Activated CD4-positive, alpha-beta T cell treated with anti-CD3 and anti-CD28 coated beads, Interleukin-10, Interleukin-2, amounts not matched to agents 100 ng/mL and 50 ng/mL, durations not matched to agents 16 hours and 8 hours (primary cell): ENCODE measurements at places on chromosomes 3 and 15.

DNA sequence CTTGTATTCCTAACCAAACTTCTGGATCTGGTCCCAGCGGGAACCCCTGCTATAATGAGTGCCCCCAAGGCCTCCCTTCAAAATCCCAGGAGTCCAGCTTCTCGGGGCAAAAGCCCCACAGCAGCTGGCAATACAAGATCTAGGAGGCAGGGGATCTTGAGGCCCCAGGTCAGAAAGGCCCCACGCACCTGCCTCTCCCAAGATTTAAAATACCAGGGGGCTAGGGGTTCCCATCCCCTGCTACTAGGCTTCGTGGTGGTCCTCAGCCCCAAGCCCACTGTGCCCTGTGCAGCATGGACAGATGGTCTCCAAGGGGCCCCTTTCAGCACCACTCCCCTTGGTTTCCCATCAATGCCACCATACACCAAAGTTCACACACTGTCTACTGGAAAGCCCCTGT, 15.8 kb upstream of the CYP11A1 start:
- DNase-seq: no peak

GRCh38 chr3:184874709-184875644, 63.0 kb downstream of the VPS8 start:
- peak; percentile 37 for DNase-seq

GRCh38 chr3:16907243-16907642, 22.5 kb downstream of the PLCL2 start:
- peak; percentile 36 for DNase-seq

GRCh38 chr3:55935241-55935640, 448.1 kb upstream of the WNT5A start:
- DNase-seq: no peak

- DNase-seq: no peak
Observed at GRCh38 chr3:64600246-64600950, 87.4 kb downstream of the ADAMTS9 start.

- DNase-seq: no peak
Observed at GRCh38 chr15:92454555-92455105, 60.9 kb downstream of the ST8SIA2 start.

DNA sequence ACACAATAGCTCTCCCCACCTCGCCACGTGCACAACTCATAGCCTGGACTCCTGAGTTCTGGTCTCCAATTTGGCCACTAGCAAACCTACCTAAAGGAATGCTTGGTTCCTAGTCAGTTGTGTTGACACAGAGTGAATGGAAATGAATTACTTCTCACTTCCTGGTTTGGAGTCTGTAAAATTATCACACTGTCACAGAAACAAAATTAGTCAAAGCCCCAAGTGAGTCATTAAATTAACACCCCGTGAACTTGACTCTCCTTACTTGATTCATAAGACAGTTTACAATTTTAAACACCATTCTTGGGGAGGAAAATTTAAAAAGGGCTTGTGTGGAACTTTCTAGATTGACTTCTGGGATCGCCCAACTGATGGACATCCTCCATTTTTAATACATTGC, 276.2 kb upstream of the CTNNB1 start:
- peak; percentile 28 for DNase-seq

DNA sequence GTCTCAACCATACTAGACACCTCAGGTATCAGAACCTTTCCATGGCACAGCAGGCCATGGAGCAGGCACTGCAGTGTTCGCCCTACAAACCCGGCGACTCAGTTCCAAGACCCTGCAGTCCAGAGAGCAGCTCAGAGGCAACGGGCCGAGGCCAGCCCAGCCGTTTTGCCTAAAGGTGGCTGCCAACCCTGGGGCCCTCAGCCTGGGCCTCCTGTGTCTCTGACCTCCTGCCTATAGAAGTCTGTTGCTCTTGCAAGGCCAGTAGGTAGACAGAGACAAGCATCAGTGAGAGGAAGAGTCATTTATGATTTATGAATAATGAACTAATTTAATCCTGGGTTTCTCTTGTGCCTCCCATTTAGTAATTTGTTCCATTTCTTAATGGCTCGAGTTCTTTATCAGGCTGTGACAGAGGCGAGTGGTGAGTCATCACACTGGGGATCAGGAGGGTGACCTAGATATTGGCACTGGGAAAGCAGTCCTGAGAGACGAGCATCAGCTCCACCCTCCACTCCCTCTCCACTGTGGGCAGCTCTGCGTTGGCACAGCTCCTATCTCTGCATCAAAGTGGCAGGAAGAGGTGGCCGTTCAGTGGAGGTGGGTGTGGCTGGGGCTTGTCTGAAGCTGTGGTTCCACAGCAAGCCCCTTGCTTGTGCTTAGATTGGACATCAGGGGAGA, 79.8 kb downstream of the ABHD5 start:
- DNase-seq: peak; percentile 34

DNA sequence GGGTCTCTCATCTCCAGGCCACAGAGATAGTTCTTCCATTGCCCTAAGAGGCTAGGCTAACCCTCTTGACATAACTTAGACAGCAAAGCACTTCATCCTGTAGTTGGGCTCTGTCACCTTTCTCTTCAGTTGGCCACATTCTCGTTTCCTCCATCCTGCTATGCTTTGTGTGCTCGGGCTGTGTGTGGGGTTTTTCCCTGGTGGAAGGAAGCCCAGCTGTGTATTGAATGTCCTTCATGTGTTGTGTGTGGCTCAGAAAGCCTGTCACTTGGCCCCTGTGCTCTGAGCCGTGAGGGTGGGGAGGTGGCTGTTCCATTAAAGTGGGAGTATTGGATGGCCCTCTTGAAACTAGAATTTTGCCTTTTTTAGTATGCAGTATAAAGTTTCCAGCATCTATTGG, 8.8 kb upstream of the EXOG start:
- no peak for DNase-seq

- DNase-seq: no peak
Observed at GRCh38 chr15:27050163-27050562, 79.2 kb downstream of the GABRG3 start.

DNA sequence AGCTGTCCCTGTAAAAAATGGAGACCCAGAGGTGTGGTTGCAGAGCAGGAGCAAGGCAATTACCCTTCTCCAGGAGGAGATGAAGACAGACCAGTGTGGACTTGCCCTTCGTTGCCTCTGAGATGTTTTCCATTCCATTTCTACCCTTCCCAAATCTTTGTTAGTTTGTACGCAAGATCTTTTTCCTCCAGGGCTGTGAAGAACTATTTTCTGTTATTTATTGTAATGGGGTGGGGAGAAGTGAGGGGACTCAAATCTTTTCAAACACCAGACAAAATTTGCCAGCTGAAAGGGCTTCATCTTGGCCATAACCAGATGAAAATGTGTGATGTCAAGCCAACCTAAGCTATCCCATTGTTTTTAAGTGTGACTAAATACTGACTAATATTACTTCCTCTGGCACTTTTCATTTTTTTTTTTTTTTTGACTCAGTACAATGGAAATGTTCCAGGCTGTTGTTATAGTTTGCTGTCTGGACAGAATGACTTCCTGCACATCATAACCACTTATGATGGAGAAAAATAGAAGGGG, 271.3 kb upstream of the TPRG1 start:
- DNase-seq: no peak

DNA sequence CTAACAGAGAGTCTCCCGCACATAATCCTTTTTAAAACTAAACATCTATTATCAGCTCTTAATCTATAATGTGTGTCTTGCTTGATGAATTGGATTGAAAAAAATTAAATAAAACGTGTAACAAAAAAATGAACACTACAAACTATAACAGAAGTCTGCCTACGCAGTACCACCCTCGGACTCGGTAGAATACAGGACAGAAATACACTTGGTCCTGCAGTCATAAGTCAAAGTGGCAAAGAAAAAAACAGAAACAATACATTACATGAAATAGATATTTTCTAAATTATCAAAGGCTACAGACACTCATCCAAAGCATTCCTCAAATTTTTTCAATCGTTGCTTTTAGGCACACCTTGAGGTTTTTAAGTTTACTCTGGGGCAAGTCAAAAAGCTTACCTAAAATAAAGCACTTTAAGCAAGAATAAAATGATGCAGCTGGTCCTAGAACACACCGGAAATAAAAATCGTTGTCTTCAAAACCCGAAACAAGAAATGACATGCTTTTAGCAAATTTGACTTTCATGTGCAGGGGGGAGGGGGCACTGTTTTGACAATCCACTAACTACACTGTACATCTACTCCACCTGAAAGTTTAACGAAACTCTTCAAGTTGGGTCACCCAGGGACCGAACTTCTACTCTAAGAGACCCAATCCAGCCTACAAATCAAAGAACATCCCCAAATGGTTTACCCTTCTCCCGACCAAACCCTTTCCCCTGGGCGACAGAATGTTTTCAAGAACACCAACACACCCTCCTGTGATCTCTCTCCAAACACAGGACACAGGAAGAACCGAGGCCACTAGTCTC, 1.3 kb downstream of the ADAM10 start:
- DNase-seq: peak; percentile 74
